ENCODE measurements at places on chromosomes 2 and 18.

GRCh38 chr2:109421101-109421500, 192.7 kb downstream of the SEPTIN10 start:
- DNase-seq: no peak

DNA sequence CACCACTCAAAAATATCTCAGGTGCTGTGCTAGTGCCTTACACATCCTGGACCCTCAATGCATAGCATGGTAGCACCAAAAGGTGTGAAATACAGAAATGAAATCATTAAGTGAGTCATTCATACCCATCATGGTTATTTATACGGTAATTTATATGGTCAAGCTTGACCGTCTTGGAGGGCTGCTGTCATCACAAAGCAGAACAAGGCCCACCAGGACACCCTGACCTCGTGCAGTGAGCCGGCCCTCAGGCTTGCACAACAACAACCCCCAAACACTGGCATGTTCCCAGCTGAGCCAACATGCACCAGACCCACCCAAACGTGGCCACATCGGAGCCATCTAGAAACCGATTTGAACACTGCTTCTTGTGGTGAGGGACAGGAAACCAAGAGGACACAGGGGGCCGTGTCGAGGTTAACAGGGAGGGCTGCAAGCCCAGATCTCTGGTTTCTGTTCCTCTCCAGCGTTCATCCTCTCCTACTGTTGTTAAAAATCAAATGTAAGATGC, 378.5 kb upstream of the ID2 start:
- no peak for DNase-seq

DNA sequence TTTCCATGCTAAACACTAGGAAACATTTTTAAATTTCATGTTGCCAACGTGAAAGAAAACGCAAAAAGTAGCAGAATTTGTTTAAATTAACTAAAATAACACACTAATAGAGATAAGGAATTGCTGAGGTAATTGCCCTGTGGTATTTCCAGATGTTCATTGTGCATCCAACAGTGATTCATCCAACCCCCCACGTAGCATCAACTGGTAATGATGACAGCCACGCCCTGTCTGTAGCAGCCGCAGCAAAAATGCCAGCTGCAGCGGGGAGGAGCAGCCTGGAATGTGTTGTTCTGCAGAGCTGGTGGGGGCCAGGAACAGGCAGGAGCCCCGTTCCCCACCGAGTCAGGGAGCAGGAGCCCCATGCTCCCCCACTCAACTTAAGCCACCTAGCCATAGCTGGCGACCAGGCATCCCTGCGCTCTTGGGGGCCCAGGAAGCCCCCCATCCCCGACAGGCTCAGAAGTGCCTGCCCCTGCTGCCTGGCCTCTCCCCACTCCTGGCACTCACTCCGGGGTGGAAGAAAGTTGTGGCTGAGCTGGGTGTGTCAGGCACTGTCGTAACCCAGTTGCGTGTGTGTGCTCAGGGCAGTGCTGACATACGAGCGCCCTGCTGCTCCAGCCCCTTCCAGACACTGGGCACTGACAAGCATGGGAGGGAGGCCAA, 695.1 kb upstream of the ACVR2A start:
- DNase-seq: no peak

GRCh38 chr2:110804915-110805314, 72.5 kb downstream of the ACOXL start:
- DNase-seq: no peak

DNA sequence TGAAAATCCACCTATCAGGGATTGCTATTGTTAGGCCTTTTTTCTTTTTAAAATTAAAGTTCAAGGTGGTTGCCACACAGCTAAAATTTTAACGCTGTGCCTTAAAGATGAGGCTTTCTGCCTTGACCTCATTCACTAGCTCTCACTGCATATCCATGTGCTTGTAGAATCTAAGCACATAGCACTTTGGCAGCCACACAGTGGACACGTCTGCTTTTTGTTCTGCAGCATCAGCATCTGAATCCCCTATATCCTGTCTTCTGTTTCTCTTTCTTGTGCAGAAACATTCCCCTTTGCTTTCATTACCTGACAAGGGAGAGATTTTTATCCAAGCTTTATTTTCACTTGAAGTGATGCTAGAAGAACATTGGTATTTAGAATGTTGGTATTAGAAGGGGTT, 38.1 kb downstream of the RALB start:
- DNase-seq: peak; percentile 9
